ENCODE measurements at places on chromosomes 4 and X.

- DNase-seq: no peak
Observed at GRCh38 chrX:10444204-10444603, 176.2 kb downstream of the MID1 start.

- no peak for DNase-seq
Observed at GRCh38 chr4:73070074-73070390, 516 bp upstream of the COX18 start.

DNA sequence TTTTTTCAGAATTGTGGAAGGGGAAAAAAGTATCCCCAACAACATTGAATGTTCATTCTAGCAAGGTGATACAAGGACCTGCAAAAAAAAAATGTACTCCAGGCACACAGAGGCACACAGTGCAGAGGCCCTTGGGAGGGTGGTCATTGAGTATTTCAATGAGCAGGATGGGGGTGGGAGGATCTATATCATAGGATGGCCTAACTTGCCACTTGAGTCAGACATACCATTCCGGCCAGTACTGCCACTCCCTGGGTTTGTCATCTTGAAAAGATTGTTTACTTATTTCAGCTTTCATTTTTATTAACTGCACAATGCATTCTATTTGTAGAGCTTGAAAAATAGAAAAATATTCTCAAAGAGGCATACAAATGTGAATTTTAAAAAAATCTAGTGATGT, 18.7 kb downstream of the ZNF595 start:
- no peak for DNase-seq

DNA sequence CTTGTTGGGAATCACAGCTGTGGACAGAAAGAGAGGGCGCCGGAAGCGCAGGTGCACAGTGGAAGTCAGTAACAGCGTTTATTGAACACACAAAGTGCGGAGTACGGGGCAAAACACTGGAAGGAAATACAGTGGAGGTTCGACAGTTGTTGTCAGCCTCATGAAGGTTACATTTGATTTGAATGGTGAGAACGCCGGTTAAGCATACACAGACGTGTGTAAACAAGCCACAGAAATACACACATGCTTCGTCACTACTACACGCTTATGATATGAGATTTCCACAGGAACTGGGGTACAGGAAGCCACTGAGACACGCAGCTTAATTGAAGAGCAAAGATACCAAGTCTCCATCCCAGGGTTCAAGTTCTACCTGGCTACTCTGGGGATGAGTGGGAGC, 12.0 kb downstream of the CCKAR start:
- no peak for DNase-seq

- DNase-seq: no peak
Observed at GRCh38 chr4:77776182-77777134, 42.7 kb downstream of the CNOT6L start.

- no peak for DNase-seq
Observed at GRCh38 chr4:119211867-119212233, 663 bp upstream of the USP53 start.

- no peak for DNase-seq
Observed at GRCh38 chr4:188195389-188195985, 56.2 kb downstream of the TRIML1 start.

GRCh38 chr4:149987330-149988086, 90.7 kb upstream of the DCLK2 start:
- DNase-seq: no peak

- DNase-seq: no peak
Observed at GRCh38 chr4:167614866-167615265, 380.6 kb upstream of the SPOCK3 start.

GRCh38 chr4:181259081-181259709, 984.0 kb upstream of the TENM3 start:
- no peak for DNase-seq

GRCh38 chr4:105272002-105272401, 125.3 kb downstream of the TET2 start:
- no peak for DNase-seq

- no peak for DNase-seq
Observed at GRCh38 chr4:157558016-157558415, 337.5 kb downstream of the GRIA2 start.

DNA sequence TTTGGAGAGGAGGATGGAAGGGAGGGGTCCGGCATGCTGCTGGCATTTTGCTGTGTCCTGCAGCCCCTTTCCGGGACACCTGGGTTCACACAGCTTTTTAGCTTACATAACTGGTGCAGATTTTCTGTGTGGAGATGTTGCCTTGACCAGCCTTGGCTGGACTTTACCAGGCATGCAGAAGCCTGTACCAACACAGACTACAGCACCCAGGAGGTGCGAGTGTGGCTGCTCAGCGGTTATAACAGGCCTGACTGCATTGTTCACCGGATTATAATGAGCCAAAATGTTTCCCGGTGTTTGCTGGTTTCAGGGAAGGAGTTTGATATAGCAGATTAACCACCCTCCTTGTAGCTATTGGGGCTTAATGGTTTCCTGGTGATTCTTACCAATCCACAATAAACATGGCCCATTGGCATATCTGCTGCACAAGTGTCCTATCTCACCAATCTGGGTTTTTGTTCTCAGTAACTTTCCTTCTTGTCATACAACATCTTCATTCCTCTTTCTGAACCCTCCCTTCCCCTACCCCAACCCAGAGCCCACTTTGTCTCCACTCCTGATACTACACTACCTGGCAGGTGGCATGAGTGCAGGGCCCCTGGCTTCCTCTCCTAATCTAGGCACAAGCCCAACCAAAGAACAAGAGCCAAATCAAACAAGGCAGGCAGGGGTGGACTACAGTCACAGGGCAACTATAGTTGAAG, 3.9 kb downstream of the RPL10 start:
- DNase-seq: no peak

DNA sequence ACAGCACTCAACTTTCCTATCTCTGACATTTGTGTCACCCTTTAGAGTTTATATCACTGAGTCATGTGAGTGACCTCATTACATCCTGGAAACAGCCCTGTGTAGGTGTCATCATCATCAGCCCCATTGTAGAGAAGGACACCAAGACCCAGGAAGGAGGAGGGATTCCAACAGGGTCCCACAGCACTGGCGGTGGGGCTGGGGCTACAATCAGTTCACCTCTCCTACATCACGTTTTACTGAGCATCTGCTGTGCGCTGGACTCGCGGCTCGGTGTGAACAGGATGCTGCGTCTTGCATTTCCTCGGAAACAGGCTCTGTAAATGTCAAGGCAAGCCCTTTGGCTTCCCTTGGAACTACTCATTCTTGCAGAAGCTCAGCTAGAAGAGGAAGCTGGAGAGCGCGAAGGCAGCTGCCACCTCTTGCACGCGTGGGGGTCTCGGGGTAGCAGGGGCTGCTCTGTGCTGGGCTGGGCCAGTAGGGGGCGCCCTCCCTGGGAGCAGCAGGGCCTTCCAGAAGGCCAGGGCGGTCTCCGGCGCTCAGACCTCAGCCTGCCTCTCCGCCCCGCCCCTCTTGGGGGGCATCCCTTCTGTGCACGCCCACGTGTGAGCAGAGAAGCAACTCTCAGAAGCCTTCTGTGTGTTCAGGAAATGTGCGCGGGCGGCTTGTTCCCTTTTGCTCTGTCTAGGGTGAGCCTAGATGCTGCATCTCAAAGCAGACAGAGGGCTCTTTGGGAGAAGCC, 29.0 kb downstream of the REELD1 start:
- DNase-seq: peak; percentile 23

DNA sequence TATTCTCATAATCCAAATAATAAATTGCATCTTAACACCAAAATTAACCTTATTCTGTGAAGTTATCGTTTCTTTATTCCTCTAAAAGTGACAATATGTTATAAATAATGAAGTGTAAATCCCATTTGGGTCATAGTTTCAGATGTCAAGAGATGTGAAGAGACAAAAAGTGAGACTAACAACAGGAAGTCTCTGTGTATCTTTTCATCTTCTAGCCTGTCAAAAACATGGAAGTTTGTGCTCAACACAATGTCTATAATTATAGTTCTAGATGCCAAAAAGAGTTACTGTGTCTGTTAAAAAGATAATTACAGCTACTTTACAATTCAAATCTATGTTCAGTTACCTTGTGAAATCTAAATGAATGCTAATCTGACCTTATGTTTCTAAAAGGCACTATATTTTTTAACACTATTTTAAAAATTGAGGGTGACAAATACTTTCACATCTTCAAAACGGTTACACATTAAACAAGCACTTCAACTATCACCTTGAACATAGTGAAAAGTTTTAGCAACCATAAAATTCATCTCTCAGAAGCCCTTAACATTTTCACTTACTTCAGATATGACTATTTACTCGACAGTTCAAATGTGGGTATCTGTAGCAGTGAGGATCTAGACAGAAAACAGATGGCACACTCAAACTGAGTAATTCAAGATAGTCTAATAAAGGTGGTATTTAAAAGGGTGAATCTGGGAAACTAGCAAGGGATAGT, 509.8 kb downstream of the ARAP2 start:
- no peak for DNase-seq

GRCh38 chr4:56655209-56655626, 25.9 kb downstream of the HOPX start:
- DNase-seq: no peak

GRCh38 chr4:16222957-16223527, 3.2 kb downstream of the TAPT1 start:
- no peak for DNase-seq

DNA sequence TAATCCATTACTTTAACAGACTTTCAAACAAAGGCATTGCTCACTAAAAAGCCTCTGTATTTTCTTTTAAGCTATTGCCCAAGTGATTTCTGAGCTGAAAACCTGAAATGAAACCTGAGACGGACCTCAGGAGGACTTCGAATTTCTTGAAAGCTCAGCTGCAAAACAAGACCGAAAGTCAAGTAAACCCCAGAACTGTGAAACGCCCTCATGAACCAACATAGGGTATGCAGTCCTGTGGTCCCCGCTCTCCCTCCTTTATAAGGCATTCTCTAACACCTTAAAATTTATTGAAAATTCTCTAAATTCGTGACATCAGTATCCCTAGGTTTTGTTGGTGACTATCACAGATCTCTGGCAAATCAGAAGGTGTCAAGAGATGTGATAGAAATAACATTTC, 91.8 kb downstream of the SHISA3 start:
- DNase-seq: no peak

DNA sequence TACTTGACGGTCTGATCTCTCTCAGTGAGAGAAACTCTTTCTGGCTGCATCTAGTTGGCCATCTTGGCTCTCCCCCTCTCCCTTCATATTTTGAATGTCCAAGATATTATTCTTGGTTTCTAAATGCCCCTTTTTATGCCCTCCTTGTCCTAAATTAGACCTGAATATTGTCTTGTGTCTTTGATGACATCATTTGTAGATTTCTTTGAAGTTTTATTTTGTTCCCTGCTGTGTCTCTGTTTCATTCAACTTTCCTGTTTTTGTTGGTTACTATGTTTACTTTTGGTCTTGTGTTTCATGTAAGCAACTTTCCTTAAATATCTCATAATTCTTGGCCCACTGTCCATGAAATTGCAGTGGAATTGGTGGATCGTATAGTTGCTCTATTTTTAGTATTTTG, 46.1 kb upstream of the PASD1 start:
- DNase-seq: no peak

DNA sequence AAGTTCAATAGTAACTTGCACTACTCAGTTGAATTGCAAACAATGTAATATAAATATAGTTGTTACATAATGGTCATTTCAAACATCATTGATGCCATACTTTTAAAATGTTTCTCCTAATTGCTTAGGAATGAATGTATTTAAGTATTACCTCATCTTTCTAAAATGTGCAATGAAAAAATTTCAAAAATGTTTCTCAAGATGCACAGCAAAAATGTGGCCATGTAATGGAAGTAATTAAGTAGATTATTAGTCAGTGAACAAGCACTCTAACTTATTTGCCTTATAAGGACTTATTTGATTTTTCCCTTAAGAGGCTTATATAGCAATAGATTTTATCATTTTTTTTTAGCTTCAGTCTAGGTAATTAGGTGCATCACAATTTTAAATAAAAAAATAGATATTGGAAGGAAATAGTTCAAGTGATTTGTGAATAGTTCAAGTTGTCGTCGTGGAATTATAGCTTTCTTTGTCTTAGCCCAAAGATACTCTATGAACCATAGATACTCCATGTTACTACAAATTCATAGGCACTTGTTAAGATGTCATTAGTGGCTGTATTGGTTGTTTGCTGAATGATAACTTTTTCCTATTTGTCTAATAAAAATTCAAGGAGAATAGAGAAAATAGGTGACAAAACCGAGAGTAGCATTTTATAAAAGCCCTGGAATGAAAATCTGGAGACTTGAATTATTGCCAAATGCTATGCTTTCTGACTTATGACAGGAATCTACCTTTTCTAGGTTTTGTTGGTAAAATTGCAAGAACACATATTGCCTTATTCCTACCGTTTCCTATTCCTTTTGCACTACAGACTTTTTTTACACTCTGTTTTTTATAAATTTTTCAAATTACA, 118.5 kb downstream of the TLL1 start:
- no peak for DNase-seq

GRCh38 chrX:132071254-132071653, 48.2 kb downstream of the STK26 start:
- DNase-seq: no peak

- no peak for DNase-seq
Observed at GRCh38 chr4:126755506-126755905, 877.3 kb upstream of the INTU start.

DNA sequence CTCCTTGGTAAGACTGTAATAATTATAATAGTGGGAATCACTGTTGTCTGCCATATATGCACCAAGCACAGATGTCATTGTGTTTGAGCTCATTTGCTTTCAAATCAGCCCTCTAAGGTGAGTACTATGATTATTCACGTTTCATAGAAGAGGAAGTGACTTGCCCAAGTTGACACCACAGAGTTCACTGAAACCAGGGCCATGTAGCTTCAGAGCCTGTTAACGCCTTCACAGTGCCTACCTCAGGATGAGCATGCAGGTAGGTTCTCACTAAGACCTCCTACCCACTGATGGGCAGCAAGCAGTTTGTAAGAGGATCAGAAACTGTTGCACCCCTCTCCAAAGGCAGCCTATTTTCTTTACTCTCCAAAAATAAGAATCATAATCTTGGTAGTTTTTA, 27.4 kb downstream of the TMPRSS11A start:
- DNase-seq: no peak

DNA sequence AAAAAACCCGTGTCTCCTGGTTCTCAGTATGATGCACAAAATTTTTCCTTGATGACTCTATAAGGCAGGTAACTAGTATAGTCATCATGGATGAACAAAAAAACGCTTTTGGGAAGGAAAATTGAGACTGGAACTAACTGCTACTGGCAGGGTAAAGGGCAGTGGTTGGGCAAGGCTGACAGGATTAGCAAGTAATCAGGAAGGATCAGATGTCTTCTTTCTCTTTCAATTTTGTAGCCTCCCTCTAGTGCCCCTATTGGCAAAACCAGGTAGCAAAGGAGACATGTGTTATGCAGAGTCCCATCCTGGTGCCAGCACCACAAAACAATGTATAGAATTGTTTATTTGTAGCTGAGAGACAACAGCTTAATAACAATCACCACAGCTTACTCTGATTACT, 12.8 kb upstream of the SLITRK4 start:
- no peak for DNase-seq

DNA sequence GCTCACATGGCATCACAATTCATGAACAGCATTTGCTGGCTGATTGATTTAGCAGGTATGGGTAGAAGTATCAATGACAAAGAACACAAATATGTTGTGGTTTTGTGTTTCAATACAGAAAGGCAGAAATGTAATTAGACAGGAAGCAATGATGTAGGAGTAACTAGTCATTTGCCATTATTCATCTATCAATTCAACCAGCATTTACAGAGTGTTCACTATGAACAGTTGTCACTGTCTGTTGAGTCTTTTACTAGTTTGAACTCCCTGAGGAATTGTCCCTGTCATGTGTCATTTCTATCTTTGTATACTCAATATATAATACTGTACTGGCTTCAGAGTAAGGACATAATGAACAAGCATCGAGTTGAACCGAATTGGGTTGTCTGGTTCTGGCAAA, 51.5 kb upstream of the ARHGAP24 start:
- no peak for DNase-seq

Data from CD4-positive, alpha-beta T cell treated with Interleukin-15 for 1 hour (primary cell).